ENCODE measurements at places on chromosomes 5 and 9.

GRCh38 chr5:10353241-10354047 lies at the start of gene MARCHF6:
Gene MARCHF6, plus strand, starts transcription at chr5:10353695. Its CDS starts 204 bp downstream, at chr5:10353899.
- peak; percentile 89 for DNase-seq

DNA sequence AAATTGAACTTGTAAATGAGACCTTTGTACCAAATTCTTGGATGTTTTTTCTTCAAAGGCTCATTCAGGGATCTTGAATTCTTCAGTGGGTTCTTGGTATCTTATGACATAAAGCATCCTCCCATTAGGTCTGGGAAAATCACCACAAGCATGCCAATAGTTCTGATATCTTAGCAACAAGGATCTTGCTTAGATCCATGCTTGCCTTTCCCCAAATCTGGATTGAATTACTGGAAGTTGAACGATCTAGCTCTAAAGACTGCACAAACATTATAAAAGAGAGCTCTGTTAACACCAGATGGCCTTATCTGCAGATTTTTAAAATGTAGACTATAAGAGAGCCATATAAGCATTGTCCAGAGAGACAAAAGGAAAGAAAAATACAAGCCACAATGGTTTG lies 266.3 kb downstream of the RAB3C start:
- DNase-seq, result no peak

DNA sequence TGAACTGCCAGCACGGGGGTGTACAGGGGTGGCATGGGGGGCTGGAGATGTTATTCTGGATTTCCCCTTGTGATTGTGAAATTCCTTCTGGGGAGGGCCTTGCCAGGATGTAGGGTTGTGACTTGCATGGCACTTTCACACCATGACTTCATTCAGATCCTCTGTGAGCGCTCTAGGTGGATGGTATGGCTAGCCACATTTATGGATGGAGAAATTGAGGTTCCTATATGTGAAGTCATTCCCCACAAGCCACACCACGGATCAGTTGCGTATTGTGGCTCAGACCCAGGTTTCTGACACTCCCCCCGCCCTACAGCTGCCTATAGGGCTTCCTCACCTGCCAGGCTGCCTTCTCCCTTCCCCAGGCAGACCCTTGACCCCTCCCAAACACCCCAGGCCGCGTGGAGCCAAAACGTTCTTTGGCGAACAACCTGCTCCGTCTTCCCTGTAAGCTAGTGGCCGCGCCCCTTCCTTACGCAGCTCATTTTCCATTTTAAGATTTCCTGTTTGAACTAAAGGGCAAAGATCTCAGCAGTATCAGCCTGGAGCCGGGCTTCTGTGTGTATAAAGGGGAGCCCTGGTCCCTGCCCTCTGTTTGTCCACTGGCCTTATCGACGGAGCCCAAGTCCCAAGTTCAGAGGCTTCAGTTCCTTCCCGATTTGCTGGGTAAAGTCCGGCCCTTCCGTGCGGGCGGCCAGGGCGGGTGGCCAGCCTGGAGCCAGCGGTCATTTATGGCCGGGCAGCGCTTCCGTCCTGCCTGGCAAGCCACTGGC lies 97.8 kb upstream of the KLF4 start:
- no peak for DNase-seq

GRCh38 chr9:130972277-130972956 lies 33.4 kb upstream of the FIBCD1 start:
- DNase-seq, result no peak

DNA sequence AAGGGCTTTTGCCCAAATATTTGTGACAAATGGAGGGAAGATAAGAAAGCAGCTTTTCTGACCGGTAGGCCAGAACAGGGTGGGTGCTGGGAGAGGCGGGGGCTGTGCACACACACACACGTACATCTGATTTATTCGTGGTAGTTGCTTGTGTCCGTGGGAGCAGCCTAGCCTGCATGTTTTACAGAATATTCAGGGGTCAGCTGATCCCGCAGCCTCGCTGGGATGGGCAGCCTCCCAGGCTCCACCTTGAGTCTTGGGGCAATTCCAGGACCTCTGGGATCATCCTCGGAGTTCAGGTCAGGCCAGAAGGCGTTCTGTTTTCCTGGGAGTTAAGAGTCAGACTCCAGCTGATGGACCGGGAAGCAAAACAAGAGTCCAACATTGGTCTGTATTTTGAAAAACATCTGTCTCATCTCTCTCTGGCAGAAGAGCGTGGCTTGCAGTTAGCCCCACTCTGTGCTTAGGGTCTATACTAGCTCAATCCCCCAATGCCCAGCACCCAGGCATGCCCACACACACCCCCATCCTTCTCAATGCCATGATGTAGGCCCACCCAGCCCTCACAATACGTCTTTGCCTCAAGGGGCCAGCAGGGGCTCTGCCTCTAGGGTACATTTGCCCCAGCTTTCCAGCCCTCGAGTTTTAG lies 210.6 kb downstream of the GOLPH3 start:
- DNase-seq, result no peak

GRCh38 chr9:114400219-114400618 lies 12.4 kb upstream of the AKNA start:
- no peak for DNase-seq

DNA sequence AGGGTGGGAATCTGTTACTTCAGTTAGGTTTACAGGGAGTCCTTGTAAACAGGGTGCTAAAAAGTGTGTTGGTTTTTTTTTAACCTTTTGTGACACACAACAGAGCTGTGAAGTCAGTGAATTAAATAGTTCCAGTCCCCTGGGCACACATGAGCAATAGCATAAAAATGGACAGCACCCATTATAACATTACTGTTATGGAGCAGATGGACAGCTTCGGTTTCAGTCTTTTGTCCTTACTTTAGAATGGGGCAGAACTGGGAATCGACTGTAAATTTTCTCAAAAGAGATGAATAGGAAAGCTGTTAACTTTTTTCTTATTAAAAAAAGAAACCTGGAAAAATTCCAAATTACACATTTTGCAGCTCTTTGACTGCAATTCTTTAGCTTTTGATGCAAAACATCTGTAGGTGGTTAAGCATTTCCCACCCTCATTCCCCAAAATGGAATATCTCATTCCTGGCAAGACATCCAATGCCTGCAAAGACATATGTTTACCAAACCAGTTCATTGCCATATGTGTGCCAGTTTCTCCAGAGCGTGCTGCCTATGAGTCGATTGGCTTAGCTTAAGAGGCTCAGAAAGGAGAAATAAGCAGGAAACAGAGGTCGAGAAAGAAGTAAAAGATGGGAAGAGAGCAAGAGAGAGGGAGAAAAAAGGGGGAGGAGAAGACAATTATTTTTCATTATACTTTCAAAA lies 212.3 kb upstream of the TMEM161B start:
- DNase-seq, result no peak

DNA sequence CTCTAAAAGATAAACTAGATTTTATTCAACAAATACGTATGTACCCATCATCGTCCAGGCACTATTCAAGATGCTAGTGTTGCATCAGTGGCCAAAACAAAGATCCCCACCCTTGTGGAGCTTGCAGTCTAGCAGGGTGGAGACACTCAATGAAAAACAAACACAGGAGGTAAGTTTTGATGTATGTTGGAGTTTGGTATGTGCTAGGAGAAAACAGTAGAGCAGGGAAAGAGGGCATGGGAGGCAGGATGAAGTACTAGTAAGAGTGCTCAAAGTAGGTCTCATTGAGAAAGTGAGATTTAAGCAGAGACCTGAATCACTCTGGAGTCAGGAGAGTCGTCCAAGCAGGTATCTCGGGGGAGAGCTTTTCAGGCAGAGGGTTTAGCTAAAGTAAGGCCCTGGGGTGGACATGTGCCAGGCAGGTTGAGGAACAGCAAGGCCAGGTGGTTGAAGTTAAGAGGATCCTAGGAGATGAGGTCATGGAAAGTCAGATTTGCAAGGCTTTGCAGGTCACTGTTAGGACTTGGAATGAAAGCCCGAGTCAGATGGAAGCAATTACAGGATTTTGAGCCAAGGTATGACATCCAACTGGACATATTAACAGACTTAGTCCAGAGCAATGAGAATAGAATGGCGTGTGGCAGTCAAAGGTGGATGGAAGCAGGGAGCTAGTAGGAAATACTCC lies 9.2 kb downstream of the SNX18 start:
- DNase-seq, result no peak

DNA sequence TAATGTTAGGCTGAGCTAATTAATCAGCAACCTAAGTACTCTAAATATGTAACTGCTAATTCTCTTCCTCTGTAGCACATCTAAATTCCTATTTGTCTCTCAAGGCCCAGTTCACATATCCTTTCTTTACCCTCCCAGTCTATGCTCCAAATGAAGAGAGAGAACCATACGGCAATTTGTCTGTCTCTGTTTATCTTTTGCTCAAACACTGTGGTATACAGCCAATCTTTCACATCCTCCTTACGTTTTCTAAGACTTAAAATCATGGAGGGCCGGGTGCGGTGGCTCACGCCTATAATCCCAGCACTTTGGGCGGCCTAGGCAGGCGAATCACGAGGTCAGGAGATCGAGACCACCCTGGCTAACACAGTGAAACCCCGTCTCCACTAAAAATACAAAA lies 15.8 kb downstream of the VLDLR start:
- DNase-seq, result no peak

DNA sequence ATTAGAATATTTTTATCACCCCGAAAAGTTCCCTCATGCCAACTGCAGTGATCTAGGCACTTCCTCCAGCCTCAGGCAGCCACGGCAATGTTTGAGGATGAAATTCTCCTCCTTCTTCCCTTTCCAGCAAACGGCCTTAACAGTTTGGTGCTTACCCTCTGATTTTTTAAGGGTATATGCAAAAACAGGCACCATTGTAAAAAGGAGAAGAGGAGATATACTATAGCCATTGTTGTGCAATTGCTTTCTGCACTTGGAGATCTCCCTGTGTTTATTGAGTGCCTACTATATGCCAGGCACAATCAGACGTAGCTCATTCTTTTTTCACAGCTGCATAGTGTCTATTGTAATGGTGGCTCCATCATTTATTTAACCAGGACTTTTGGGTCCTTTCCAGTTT lies 29.4 kb downstream of the GSN start:
- DNase-seq, result no peak

DNA sequence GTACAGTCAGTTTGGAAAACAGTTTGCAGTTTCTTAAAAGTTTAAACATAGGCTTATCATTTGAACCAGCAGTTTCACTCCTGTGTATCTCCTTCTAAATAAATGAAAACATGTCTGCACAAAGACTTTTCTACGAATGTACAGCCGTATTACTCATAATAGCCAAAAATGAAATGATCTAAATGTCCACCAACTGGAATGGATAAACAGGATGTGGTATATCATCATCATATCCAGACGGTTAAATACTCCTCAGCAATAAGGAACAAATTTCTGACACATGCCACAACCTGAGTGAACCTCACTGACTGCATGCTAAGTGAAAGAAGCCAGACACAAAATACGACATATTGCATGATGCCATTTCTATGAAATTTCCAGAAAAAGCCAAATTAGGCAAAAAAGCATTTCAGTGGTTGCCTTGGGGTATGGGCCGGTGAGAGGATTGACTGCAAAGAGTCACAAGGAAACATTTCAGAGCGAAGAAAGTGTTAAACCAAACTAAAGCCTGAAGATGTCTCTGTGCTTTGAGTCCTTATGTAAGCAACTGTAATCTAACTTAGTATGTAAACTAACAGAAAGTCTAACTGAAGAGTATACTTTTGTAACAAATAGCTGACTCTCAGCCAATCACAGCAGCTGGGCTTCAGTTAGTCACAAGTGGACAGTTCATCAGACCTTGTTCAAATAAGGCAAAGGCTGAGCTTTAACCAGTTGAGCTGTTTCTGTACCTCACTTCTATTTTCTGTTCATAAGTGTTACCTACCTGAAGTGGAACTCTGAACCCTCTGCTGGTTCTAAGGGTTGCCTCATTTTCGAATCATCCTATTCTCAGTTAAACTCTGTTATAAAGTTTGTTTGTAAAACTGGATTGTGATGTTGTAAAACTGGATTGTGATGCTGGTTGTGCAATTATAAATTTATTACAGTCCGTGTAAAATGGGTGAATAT lies 65.2 kb downstream of the TRIO start:
- no peak for DNase-seq

DNA sequence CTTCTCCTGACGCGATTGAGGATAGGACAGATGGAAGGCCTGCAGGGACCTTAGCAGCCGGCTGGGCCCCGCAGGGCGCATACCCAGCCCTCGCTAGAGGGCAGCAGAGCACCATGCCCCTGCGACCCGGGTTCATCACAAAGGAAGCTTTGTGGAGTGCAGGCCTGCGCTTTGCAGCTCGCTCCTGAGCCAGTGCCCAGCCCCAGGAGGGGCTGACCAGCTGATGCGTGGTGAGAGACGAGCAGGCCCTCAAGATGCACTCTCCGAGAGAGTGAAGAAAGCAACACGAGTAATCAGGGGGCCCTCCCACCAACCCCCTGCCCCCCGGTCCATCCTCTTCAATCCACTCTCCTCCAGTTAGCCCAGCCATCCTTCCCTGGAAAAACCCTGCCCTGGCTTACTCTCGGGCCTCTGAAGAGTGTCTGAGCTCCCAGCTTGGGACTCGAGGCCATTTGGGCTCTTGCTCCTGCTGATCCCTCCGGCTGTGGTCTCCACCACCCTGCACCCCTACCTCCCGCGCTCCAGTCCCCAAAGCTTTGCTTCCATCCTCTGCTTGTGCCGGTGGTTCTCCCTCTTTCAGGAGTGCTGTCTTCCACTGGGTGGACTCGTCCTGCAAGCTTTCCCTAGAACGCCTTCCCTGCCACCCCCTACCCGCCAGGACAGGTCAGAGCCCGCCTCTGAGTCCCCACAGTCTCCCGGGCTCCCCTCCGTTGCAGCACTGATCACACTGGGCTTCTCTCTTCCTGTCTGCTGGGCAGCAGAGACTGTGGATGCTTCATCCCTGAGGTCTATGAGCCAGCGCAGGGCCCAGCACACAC lies 9.1 kb upstream of the KIF12 start:
- DNase-seq, result peak; percentile 18

- DNase-seq, result no peak
Measured at GRCh38 chr9:136626066-136626725, 36.5 kb upstream of the EGFL7 start.

DNA sequence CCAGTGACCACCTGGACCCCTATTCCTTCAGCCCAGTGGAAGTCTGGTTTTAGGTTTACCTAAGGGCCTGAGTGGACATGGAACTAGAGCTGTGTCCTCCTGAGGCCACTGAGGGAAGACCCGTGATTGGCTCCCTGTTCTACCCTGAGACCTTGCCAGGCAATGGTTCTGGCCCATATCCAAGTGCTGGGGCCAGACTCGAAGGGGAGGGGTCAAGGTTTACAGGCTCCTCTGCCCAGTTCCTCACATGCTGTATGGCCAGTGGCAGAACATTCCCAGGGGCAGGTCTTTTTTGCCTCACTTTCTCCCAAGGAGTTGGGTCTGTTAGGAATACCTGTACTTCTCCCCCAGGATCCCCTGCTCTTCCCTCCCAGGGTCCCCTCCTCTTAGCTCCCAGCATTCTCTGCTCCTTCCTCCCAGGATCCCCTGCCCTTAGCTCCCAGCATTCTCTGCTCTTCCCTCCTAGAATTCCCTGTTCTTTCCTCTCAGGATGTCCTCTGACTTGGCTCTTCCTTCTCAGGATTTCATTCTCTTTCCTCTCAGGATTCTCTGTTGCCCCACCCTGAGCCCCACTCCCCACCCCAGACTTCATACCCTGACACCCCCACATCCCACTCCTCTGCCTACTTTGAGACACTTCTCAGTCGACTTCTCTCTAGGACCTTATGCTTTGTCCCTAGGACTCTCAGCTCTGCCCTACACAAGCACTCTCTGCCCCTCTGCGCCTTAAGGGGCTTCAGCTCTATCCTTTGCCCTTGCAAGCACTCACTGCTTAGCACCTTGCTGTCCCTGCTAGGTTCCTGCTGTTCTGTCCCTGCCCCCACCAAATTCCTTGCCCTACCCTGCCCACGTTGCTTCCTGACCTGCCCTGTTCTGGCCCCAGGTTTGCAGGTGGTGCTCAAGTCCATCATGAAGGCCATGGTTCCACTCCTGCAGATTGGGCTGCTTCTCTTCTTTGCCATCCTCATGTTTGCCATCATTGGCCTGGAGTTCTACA lies 36.5 kb downstream of the CACNA1B start:
- DNase-seq, result no peak

GRCh38 chr9:21883642-21884041 lies 81.2 kb downstream of the MTAP start:
- DNase-seq, result no peak
